ENCODE measurements at places on chromosomes 16 and 17.

- DNase-seq = no peak
Observed at GRCh38 chr17:13569398-13570123, 32.2 kb downstream of the HS3ST3A1 start.

GRCh38 chr17:41254861-41255260 is 323 bp upstream of the KRTAP9-9 start:
- DNase-seq = no peak

DNA sequence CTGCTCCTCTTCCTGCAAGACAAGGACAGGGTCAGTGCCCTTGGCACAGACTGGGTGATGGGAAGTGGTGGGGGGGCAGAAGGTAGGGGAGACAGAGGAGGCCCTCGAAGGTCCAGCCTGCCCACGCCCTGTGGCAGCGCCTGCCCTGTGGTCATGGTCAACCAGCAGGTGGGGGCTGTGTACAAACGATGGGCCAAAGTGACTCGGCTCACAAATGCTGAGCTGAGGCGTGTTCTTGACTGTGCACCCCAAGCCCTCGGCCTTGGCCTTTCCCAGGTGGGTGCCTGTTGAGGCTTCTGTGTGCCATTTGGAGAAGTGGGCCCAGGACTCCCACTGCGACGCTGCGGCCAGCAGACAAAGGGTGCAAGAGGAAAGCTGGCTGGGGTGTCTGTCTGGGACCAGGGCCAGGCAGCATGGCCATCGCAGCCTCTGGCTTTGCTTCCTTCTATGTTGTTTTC is 22.6 kb downstream of the MXRA7 start:
- DNase-seq = no peak

- DNase-seq = no peak
Observed at GRCh38 chr17:76153640-76154039, 12.6 kb upstream of the FOXJ1 start.

DNA sequence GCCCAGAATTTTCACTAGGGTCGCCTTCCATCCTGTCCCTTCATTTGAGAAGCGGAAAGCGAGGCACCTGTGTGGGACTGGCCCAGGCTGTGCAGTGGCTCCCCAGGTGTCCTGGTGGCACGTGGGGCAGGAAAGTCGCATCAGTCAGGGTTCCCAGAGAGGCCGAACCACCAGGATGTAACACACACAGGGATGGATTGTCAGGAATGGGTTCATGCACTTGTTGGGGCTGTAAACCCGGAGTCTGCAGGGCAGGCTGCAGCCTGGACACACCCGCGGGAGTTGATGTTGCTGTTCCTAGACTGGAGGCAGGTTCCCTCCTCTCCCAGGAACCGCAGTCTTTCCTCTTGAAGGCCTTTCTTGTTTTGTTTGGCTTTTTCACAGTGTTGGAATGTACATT is 30.7 kb upstream of the RPTOR start:
- no peak for DNase-seq

GRCh38 chr17:62892061-62892675 is 73.9 kb upstream of the TANC2 start:
- DNase-seq = no peak
